ENCODE measurements at places on chromosomes 1 and 21.

DNA sequence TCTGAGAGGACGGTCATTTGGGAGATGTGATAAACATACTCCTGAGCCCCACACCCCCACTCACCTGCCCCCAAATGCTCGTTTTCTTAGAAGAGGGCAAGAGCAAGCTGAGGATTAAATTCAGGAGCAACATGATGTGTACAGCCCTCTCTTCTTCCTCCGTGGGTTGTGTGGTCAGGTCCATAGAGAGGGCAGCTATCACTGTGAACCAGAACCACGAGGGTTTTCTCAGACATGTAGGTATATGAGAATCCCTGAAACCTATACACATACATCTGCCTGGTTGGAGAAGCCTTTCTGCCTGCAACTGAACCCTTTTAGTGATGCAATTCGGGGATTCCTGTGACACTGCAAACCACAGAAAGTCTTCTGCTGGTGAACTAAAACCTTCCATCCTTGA lies 38.9 kb downstream of the PGM1 start:
- DNase-seq = no peak

DNA sequence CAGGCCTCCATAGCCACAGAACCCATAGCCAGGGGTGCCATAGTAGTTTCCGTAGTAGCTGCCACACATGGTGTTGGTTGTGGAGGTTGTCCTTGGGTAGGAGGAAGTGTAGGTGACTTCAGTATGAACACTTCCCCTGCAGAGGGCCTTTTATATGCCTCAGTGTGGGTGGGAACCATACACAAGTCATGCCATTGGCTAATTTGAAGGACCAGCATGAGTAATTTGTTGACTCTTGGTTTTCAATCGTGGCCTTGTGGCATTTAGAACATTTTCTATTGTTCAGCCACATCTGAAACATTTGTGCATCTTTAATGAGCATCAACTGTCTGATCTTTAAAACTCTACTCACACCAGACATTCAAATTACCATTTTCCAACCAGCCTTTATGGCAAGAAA lies at the start of gene KRTAP6-1:
TSS of gene KRTAP6-1 (minus strand) at position 95 of the 400 bp plus-strand sequence. CDS start at position 69, 26 bp downstream.
- no peak for DNase-seq

- DNase-seq = no peak
Measured at GRCh38 chr1:41735139-41735538, 183.6 kb downstream of the HIVEP3 start.

GRCh38 chr1:8409106-8409505 lies 91.2 kb downstream of the SLC45A1 start:
- no peak for DNase-seq

Data from T-helper 9 cell (primary cell).